ENCODE measurements at places on chromosomes 11 and 22. TPM values are rescaled to one million over a fixed set of nuclear protein-coding genes. Genes with fewer than 3 reads are reported as not detected.

- DNase-seq, result no peak
- no peaks in the 10 kb centered on the region for H3K27me3 ChIP-seq
- no peaks in the 10 kb centered on the region for H3K4me1 ChIP-seq
- H3K4me3 ChIP-seq, result no peak overlapping the region
- peaks cover 4% of the 10 kb centered on the region for H3K36me3 ChIP-seq
These were observed 24.0 kb downstream of the ARFGAP3 start for GRCh38 chr22:42833104-42833503.

- H3K4me3 ChIP-seq, result peak overlapping the region; percentile 64
- no peak overlapping the region for H3K27ac ChIP-seq
- no peaks in the 10 kb centered on the region for H3K36me3 ChIP-seq
- peaks cover 31% of the 10 kb centered on the region for H3K4me1 ChIP-seq
These were observed 496 bp downstream of the EHBP1L1 start for GRCh38 chr11:65576232-65576866.

DNA sequence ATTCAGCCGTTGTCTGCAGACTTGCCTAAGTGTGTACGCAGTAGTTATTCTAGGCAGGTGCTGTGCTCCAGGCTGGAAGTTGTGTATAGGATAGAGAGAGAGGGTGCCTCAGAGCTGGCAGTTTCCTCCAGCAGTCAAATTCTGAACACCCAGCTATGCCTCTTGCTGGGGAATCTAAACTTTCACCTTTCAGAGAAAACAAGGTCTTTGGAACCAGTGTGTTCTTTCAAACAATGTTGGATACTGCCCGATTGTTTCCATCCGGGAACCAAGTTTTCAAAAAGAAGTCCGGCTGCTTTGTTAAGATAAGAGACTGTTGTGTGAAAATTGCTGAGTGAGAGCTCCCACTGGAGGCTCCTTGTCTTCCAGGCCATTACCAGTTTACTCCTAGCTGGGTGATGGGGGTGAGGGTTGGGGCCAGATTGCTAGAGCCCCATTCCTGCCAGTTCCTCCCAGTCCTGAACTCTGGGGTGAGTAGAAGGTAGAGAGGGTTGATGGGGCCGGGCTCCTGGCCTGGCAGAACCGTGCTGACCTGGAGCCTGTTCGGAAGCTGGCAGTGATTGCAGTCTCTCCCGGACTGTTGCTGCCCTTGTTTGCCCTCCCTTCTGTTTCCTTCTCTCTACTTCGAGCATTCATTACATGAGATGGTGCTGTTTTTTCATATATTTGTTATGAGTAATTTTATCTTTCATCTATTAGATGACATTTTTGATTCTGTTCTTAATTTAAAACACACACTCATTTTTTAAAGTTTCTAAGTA lies 150.2 kb downstream of the TEAD1 start:
- no peak overlapping the region for H3K4me3 ChIP-seq
- peaks cover 87% of the 10 kb centered on the region for H3K4me1 ChIP-seq
- H3K27ac ChIP-seq, result peak overlapping the region; percentile 43
- no peaks in the 10 kb centered on the region for H3K27me3 ChIP-seq
- no peak for DNase-seq
- H3K36me3 ChIP-seq, result no peaks in the 10 kb centered on the region

Gene MICAL2
- total RNA-seq, result 3.1 TPM

DNA sequence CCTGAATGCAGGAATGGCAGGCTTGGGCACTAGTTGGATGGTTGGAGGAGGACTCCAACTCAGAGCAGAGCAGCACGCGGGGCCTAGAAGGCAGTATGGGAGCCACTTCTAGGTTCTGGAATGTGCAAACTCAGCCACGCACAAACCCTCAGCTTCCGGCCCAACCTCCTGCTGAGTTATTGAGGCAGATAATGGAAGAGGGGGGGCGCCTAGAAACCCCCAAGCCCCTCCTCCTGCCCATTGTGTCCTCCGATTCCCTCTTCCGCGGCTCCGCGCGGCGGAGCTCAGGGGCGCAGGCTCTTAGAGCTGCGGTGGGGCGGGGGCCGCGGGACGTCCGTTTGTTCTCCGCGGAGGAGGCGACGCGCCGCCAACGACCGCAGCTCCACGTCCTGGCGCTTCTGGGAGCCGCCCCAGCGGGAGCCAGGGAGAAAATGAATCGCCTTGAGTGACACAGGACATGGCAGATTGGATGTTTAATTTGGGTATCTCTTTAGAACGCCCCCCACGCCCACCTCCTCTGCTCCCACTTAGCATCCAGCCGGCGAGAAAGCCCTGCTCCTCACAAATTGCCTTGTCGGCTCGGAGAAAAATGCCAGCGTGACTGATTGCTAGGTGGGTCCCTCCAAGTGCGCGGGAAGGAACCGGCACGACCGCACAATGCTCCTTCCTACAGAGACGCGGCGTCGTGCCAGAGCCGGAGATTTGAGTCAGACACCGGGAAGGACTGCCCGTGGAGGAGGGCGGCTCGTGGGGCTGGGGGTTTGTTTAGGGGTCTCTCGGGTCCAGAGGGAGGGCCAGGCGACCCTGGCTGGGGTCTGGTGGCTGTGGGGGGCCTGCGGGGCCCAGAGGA lies 144.6 kb downstream of the NECTIN1 start:
- H3K27ac ChIP-seq, result no peak overlapping the region
- peaks cover 16% of the 10 kb centered on the region for H3K4me1 ChIP-seq
- peaks cover 19% of the 10 kb centered on the region for H3K36me3 ChIP-seq
- peaks cover 44% of the 10 kb centered on the region for H3K27me3 ChIP-seq
- peak; percentile 83 for DNase-seq

Gene WNT7B
- 0.18 TPM for total RNA-seq

Gene LSP1
- total RNA-seq, result 0.77 TPM

Data from WTC11 (cell line).